ENCODE measurements at places on chromosomes 6 and 20.

DNA sequence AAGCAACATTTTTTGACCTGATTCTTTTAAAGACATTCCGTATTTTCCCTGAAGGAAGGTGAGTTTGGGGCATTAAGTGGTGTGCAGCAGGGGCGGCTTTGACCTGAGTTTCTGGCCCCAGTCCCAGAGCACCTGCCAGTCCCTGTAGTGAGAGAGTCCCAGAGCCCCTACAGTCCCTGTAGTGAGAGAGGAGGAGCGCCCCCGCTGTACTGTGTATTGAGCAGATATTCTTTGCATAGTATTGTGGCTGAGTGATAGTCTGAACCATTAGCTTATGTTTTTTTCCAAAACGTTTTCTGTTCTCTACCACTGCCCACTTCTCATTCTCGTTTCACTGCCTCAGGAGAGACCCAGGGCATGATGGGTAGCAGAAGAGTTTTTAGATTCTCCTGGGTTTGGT is 17.2 kb upstream of the SH3BGRL2 start:
- DNase-seq: no peak

DNA sequence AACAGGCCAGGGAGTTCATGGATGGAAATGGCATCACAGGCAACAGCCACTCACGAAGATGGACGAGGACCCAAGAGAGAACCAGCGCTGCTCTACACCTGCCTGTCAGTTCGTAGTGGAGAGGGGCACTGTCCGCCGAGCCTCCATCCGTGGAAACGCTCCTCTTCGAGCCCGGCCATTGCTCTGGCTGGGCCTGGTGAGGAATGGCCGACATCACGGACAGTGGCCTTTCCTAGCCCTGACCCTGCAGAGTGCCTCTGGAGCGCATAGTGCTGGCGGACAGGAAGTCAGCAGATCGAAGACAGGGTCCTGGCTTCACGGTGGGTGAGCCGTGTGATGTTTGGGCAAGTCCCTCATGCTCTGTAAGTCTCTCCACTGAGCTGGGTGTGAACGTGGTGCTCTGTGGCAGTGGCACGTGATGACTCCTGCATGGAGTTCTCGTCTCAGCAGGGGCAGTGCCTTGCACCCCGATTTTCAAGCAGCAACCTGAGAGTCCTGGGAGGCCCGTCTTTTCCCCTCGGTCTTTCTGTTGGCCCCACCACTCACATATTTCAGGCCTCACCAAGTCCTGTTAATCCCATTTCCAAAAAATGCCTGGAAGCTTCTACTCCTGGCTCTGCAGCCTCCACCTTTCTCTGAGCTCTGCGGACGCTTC is 214.4 kb downstream of the ERMARD start:
- no peak for DNase-seq

- peak; percentile 85 for DNase-seq
Measured at GRCh38 chr6:112626468-112627082, 279.4 kb downstream of the RFPL4B start.

DNA sequence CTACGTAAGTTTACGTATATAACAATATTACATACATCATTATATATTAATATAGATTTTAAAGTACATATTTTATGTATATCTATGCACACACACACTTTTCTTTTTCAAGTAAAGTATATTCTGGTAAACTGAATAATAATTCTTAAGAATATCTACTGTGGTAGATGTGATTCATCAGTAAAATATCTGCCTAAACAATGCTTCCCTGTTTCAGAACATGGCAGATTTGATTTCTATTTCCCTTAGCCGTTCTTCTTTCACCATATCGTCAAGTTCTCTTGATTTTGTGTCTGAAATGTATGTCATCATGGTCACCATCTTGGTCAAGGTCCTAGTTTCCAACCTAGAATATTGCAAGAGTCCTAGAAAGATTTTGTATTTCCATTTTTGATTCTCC is 195.6 kb downstream of the HDGFL1 start:
- peak; percentile 9 for DNase-seq

DNA sequence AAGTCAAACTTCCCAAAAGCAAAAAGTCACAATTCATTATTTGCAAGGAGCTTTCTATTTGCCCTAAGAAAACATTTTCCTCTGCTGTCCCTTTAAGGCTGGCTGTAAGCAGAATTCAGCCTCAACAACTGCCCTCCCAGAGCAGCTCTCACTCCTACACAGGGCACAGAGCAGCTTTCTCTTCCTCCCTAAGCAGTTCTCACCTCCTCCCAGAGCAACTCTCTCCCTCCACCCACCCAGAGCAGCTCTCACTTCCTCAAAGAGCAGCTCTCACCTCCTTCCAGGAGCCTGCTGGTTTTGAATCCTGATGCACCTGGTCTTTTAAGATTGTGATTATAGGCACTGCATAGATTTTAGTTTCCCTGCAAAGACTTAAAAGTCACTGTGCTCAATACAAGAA is 120.6 kb upstream of the TMEM181 start:
- no peak for DNase-seq

DNA sequence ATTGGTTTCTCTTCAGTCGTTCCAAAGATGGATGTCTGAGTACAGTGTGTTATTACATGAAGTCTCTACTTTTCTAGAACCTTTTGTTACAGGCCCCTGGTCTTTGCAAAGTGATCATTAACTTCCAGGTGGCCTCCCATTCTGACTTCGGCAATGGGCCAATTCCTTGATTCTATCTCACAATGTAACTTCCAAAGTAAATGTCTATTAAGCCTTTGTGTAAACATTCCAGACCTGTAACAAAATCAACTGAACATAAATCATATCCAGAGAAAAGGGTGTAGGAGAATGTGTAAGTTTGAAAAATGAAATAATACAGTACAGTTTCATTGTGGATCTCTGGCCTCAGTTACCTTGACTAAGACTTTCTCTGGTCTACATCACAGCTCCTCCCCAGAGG is 187.8 kb upstream of the JAG1 start:
- DNase-seq: no peak

DNA sequence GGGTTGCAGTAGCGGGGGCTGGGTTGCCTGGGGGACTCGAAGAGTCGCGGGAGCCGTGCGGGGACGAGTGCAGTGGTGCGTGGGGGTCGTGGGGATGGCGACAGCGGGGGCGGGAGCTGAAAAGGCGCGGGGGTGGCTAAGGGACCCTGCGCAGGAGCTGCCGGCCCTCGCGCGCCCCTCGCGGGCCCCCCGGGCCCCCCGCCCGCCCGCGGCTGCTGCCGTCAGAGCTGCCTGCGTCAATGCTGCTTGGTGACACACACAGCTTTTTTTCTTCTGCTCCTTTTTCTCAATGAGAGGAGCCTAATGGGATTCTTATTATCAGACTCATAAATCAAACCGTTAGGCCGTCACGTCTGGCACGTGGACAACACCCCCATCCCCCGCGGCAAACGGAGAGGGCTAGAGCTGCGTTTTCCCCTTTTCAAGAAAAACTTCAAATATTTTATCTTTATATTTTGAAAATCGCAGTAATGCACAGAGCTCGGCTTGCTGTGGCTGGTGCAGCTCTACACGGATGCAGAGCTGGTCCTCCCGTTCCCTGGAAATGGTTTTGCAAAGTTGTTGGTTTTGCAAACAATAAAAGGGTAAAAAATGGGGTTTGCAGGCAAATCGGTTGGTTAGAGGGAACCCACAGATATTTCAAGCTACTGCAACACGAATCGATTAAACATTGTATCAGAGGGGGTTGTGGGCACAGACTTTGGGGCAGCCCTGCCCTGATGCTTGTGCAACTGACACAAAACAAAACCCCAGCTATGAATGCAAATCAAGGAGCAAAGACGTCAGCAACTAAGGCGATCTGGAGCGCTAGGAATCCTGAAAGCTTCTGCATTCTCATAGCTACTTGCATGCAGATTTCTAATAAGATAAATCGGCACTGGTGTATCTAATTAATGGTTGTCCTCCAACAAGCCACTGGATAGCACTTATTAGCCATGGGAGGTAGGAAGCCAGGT is 161.4 kb downstream of the TBXT start:
- no peak for DNase-seq

- DNase-seq: no peak
Measured at GRCh38 chr20:20362774-20363433, 5.0 kb upstream of the INSM1 start.

GRCh38 chr20:51890003-51890402 is 87.7 kb upstream of the SALL4 start:
- DNase-seq: no peak

GRCh38 chr6:23213193-23213592 is 643.8 kb downstream of the HDGFL1 start:
- DNase-seq: no peak

DNA sequence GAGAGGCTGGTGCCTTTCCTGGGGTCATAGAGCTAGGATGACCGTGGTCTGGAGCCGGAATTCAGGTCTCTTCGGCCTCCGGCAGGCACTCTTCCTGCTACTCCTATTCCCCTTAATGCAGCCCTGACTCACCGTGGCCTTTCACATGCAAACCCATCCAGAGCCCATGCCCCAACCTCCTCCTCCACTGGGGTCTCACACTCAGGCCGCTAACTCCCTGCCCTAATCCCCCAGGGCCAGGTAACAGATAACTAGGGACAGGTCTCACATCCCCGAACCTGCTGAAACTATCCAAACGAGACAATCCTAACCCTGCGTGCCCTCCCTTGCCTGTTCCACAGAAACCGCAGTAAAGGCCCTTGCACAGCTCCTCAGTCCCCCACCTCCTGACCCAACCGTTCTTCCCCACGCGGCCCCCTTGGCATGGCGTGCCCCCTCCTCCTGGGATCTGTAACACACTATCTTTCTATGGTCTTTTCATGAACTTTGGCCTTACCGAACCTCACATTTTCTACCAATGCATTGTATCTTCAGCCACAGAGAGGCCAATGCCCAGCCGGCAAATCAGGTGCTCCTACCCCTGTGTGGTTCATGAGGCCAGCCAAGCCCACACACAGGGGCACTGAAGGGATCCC is 245.4 kb upstream of the EXOC2 start:
- DNase-seq: no peak

DNA sequence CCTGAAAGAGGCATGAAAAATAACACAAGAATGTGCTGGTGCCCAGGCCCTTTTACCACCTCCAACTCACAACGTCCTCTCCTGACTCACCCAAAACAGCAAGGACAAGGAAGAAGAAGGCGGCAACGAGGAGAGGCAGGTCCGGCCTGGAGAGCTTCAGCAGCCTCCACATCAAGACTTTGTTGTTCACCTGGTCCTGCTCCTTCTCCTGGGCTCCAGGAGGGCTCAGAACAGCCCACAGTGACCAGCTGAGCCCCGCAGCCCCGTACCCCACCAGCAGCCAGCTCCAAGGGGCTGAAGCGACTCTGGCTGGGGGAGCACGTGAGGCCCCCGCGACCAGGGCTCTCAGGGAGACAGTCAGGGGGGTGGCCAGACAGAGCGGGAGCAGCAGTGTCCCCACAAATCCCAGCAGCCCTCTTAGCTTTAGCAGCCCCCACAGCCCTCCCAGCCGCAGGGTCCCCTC is 857 bp downstream of the TAP2 start:
- DNase-seq: no peak

GRCh38 chr6:137688230-137688971 is 178.7 kb upstream of the TNFAIP3 start:
- no peak for DNase-seq

DNA sequence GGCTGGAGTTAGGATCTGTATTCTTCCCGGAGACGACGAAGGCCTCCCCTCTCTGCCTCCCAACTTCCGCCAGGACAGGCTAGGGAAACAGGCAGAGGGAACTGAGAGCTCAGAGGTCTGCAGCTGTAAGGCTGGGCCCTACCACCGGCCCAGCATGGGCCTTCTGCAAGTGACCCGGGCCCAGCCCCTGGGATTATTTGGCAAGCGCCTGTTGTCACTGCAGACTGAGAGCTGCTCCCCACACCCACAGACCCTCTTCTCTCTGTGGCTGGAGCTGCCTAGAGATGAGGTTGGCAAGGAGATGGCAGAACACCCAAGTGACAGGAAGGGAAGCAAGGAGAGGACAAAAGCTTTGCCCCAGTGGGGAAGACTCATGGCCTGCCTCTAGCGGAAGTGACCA is 212.6 kb downstream of the ZDHHC14 start:
- no peak for DNase-seq

DNA sequence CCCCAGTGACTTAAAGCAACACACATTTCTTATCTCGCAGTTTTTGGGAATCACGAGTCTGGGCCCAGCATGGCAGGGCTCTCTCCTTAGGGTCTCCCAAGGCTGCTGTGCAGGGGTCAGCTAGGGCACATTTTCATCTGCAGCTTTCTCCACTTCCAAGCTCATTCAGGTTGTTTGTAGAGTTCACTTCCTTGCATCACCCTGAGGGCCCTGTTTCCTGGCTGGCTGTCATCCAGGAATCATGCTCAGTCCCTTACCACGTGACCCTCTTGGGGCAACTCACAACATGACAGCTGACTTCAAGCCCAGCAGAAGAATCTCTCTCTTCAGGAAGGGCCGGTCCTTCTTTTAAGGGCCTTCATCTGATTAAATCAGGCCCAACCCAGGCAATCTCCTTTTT is 21.3 kb downstream of the SNAP25 start:
- DNase-seq: no peak

GRCh38 chr6:108798670-108799353 is 49.4 kb upstream of the ARMC2 start:
- DNase-seq: no peak

- no peak for DNase-seq
Measured at GRCh38 chr6:30397697-30398096, 52.7 kb downstream of the RPP21 start.

- DNase-seq: no peak
Measured at GRCh38 chr20:60091861-60092260, 133.6 kb downstream of the CDH26 start.

DNA sequence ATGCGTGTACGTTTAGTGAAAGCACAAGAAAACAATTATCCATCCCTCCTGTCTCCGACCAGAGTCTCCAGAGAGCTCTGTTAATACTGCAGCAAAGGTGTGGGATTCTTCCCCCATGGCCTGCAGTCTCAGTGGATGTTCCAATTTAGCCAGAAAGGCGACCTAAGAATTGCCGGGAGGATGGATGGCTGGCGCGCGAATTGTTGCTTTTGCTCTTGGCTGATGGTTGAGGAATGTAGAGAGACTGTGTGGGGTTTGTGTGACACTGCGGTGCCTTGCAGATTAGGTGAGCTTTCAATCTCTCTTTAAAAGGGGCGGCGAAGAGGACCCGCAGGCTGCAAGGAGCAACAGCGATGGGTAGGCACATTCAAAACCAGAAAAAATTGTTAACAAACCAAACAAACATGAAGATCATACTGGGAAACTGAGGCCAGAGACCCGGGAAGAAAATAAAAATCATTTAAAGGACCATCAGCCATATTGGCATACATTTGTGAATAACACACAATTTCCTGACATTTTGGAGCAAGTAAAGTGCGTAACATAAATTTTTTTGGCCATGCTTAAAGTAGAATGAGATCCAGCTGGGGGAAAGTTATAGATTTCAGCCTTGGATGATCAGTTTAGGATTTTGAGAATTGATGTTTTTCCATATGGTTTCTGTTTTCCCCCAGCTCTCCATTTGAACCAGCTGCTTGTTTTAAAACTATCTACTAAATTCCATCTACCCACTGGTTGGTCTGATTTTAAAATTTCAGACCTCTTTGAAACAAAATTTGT is 46.3 kb downstream of the GNAS start:
- no peak for DNase-seq

DNA sequence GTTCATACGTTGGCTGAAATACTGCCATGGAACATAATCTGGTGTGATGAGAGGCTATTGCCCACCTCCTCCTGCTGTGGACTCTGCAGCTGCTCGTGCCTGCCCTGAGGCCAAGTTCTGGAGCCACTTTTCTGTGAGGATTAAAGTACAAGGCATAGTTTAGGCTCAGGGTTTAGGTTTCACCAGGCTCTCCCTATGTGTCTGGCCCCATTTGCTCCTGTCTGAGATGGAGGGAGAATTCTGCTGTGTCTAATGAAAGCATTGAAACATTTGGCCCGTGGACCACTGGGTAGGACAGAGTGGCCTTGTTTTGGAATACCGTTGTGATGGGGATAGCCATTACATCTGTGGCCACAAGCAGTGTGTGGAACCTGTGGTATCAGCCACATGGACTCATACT is 5.9 kb downstream of the WRNIP1 start:
- no peak for DNase-seq
